EL (cell line): ENCODE measurements at places on chromosomes 4 and X.

- DNase-seq, result peak; percentile 44
These were observed 22.6 kb downstream of the SLC25A4 start for GRCh38 chr4:185165605-185166063.

DNA sequence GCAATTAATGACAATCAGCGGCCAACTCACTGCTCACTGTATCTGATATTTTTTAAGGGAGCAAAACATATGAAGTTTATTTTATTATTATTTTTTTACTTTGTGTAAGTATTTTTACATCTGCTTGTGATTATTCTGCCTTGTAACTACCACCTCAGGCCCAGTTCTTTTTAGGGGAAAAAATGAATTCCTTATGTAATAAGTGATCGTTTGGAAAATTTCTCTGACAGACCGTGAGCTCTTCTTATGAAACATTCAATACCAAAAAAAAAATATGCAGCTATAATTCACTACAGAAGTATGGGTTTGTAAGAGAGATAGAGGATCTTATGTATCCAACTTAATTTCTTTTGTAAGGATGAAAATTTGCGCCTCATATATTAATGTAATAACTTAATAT is 33.5 kb upstream of the STOX2 start:
- no peak for DNase-seq

DNA sequence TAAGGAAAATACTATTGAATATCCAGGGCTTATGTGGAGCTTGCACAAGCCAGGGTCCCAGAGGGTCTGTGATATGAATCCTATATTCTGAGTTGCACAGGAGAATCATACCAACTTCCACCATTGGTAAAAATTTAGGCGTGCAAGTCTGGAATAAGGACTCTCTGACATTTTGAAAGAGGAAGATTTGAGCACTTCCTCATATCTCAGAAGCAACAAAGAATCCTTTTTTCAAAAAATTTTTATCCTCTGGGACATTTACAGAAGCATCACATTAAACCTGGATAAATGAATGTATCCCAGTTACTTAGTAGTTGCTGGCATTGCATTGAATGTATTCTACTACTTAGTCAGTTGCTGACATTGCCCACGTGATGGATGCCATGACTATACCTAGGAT is 24.2 kb upstream of the CAMK2D start:
- no peak for DNase-seq

GRCh38 chr4:75745161-75745560 is 20.8 kb downstream of the USO1 start:
- DNase-seq, result peak; percentile 31

DNA sequence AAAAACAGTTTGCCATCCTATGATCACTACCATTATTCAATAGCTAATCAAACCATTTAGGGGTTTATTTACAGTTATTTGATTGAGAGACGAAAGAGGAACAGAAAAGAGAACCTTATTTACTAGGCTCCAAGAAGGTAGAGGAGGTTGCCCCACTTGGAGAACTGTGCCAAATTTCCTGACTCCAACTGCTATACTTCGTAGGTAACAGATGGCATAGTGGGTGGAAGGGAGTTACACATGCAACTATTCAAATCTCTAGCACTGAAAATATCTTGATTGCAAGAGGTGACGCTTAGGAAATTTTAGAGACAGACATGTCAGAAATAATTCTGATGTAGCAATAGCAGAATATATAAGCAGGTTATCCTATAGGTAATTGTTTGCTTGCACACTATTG is 38.0 kb upstream of the TMPRSS11F start:
- no peak for DNase-seq

DNA sequence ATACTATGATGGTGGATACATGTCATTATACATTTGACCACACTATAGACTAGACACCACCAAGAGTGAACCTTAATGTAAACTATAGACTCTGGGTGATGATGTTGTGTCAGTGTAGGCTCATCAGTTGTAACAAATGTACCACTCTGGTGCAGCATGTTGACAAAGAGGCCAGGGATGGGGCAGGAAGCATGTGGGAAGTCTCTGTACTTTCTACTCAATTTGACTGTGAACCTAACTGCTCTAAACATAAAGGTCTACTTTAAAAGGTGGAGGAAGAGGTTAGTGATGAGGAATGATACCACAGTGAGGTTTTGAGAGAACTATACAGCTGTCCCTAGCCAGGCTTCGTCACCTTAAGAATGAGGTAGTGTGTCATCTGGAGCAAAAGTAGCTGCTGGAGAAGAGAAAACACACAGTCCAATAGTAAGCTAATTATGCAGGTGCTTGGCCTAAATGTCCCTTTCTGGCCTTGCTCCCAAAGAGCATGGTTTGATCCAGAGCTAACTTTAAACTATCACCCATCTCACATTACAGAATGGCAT is 38.4 kb downstream of the GRSF1 start:
- no peak for DNase-seq

DNA sequence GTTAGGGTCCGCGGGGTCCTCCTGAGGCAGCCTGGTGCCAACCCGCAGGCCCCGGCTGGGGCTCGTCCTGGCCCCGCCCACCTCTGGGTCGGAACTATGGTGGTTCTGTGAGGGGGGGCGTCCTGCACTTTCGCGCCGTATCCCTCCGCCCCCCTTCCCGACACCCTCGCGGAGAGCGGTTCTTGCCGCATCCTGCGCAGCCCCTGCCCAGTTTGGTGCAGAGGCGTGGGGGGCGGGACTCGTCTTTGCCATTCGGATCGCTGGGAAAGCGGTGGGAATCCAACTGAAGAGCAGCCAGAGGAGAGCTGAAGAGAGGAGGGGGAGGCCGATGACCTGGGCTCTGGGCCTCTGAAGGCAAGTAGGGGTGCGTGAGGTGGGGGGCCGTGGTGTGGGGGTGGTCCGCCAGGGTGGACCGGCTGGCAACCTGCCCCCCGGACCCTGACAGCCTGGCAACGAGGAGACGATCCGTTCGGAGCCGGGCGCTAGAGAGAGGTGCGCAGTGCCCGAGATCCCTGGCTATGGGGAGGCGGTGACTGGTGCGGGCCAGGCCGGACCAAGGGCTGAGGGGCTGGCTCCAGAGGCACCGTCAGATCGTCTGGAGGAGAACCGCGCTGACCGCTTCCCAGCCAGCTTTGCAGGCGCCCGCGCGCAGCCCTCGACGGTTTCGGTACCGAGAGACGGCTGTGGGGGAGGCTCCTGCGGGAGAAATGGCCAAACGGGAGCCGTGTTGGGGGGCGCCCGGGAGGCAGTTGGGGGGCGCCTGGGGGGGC is at the start of gene GPRASP1:
Gene GPRASP1, plus strand, starts transcription at position 242 of the 770 bp plus-strand sequence. CDS start 2,431 bp downstream, outside the sequence.
- DNase-seq, result peak; percentile 46

DNA sequence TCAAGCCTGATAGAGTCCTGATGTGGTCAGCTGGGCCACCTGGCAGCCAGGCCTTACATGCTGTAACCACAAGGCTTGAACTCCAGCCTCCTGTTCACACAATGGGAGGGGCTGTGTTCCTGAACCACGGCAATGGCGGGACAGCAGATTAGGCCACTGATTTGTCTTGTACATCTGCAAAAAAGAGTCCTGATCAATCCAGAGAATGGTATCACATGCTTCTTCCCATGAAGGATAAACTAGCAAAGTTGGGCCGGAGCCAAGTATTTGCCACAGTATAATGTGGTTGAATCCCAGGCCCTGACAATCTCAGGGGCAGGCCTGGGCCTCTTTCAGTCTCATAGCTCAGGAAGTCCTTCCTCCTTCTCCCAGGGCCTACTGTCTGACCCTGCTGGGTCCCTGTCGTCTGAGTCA is 2182.5 kb upstream of the AGA start:
- peak; percentile 26 for DNase-seq

DNA sequence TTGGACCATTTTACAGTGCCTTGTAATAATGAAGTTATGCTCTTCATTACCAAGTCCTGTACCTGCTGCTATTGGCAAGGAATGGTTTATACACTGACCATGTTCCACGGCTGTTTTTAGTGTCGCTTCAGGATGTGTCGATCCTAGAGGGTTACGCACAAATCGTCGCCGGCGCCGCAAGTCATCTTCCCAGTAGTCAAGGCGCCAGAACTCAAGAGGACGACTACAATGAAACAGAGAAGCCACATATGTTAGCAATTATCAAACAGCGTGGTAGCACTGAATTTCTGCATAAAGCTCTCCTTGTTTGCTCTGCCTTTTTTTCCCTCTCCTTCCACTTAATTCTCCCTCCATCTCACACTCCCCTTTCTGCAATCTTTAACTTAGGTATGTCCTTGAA is 17.0 kb downstream of the MAB21L2 start:
- no peak for DNase-seq

GRCh38 chrX:38166478-38167083 is 54.1 kb downstream of the SRPX start:
- peak; percentile 1 for DNase-seq

DNA sequence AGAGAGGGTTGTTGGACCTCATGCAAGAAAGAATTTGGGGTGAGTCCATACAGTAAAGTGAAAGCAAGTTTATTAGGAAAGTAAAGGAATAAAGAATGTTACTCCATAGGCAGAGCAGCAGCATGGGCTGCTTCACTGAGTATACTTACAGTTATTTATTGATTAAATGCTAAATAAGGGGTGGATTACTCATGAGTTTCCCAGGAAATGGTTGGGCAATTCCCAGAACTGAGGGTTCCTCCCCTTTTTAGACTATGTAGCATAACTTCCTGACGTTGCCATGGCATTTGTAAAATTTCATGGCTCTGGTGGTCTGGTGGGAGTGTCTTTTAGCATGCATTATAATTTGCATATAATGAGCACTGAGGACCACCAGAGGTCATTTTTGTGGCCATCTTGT is 16.7 kb downstream of the PPP4R3C start:
- DNase-seq, result no peak

- DNase-seq, result peak; percentile 57
These were observed 4.2 kb upstream of the CCNA2 start for GRCh38 chr4:121827853-121828252.

GRCh38 chr4:14862891-14863290 is 139.4 kb upstream of the CPEB2 start:
- DNase-seq, result no peak

DNA sequence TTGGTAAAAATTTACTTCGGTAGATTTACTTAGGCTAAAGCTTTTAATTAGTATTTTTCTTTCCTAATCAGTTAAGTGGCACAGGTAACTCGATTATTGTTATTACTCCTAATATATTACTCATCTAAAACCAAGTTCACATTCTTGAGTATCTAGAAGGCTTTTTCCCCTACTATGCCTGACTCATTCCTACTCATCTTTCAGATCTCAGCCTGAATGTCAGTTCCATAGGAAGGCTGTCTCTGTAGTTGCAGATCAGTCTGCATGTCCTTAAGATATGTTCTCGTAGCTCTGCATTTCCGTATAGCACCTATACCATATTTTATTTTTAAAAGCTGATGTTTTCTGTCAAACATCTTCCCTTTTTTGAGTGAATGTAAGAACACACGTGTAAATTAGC is 5.9 kb upstream of the FAM184B start:
- DNase-seq, result peak; percentile 53

- no peak for DNase-seq
These were observed 12.7 kb downstream of the TAB3 start for GRCh38 chrX:30876367-30876766.

DNA sequence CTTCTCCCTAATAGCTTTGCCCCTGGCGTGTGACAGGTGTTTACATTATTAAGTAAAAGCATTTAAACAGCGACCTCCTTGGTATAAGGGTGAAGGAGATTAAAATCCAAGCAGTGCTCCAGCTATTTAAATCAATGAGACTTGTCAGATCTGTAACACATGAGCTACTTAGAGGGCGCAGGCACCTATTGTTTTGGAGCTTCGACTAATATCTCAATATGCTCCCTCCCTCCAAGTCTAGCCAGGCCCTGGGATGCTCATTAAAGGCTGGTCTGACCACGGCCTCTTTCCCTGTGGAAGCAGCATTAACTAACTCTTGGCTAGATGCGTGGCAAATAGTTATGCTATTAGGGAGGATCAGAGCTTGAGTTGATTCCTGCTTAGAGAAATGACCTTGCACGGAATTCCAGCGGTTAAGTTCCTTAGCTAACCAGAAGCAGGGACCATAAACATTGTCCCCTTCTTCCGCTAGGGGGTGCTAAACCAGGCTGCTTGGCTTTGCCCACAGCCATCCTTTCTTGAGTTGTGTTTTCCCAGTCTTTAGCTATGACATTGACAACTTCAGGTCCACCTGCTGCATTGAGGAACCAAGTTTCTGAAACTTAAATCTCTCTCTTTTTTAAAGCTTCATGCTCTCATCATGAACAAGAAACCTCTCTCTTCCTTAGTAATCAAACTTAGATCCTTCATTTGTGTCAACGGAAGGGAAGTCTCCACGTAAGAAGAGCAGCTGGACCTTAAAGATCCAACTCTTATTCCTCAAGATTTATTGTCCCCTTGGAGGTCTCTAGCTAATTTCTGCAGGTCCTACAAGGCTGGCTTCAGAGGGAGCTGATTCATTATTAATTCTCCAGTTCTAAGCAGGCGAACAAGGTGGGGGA is 80.7 kb upstream of the IGFBP7 start:
- peak; percentile 50 for DNase-seq

GRCh38 chrX:153380691-153381090 is 20.5 kb downstream of the PNMA6E start:
- DNase-seq, result no peak

- no peak for DNase-seq
These were observed 866.5 kb upstream of the INTU start for GRCh38 chr4:126766241-126766640.

- DNase-seq, result peak; percentile 73
These were observed 5.3 kb upstream of the PAPSS1 start for GRCh38 chr4:107725281-107725859.

GRCh38 chr4:187424636-187425035 is 570.9 kb upstream of the ZFP42 start:
- peak; percentile 32 for DNase-seq

DNA sequence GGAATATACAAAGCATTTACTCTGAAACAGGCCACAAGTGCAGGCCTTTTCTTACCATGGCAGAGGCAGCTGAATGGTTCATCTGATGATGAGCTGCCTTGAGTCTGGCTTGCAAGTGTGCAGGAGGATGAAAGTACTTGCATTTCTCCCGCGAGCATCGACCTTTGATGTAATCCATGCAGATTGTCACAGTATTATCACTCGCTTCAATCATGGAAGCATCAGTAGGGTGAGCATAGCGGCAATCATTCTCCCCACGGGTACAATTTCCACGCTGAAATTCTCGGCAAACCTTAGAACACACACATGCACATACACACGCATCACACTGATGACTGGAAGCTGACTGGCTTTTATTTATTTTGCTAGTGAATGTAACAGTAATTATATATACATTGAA is 98.0 kb downstream of the MBNL3 start:
- no peak for DNase-seq

DNA sequence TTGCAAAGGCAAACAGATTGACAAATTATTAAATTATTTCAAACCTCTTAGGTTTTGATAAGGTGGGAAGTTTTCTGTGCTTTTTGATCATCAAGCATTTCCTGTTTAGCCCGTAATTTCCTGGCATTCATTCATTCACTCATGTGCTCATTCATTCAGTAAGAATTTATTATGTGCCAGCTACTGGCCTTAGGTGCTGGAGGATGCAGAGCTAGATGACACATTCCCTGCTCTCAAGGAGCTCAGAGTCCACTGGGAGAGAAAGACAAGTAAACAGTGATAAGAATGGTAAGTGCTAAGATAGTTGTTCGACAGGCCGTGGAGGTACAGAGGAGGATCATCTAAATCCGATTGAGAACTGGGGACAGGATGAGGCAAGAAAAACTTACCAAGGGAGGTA is 153.0 kb downstream of the DCTD start:
- DNase-seq, result peak; percentile 47
